ENCODE measurements at places on chromosomes 5 and 9. TPM values are rescaled to one million over a fixed set of nuclear protein-coding genes. Genes with fewer than 3 reads are reported as not detected.

LCN10 gene
- not detected for total RNA-seq

HMGXB3 gene
- total RNA-seq = 36.9 TPM

CCIN gene
- total RNA-seq = 1.4 TPM

DRD1 gene
- total RNA-seq = not detected

NFIB gene
- total RNA-seq = 8.0 TPM

ATP10B gene
- total RNA-seq = 0.96 TPM

ZBTB26 gene
- 2.1 TPM for total RNA-seq

PDCD1LG2 gene
- not detected for total RNA-seq

CDKN2A gene
- 0.64 TPM for total RNA-seq

C1QTNF2 gene
- total RNA-seq = not detected

NTNG2 gene
- under 0.01 TPM for total RNA-seq

Measured in tracheal epithelial cell (primary cell).